ENCODE measurements at places on chromosomes 5 and 9.

DNA sequence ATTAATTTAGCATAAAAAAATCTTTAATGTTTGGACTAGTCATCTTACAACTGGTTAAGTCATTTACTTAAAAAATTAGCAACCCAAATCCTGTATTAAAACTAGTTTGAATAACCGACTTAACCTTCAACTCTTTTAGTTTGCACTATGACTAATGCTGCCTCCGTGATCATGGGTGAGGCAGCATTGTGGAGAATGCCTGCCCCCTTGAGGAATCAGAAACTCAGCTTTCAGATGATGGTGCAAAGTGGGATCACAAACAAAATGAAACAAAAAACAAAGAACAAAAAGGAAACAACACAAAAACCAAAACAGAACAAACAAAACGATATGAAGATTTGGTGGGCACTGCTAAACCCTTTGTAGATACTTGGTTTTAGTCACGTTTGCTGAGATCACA lies 127.0 kb upstream of the PALM2AKAP2 start:
- peak; percentile 8 for DNase-seq

- peak; percentile 16 for DNase-seq
These were observed 353.6 kb downstream of the SLIT3 start for GRCh38 chr5:168947212-168947868.

- no peak for DNase-seq
These were observed 7.4 kb downstream of the MTX3 start for GRCh38 chr5:79983618-79984017.

- no peak for DNase-seq
These were observed 49.5 kb downstream of the JAKMIP2 start for GRCh38 chr5:147733075-147733474.

GRCh38 chr9:34070606-34071324 lies 22.1 kb upstream of the UBAP2 start:
- no peak for DNase-seq

DNA sequence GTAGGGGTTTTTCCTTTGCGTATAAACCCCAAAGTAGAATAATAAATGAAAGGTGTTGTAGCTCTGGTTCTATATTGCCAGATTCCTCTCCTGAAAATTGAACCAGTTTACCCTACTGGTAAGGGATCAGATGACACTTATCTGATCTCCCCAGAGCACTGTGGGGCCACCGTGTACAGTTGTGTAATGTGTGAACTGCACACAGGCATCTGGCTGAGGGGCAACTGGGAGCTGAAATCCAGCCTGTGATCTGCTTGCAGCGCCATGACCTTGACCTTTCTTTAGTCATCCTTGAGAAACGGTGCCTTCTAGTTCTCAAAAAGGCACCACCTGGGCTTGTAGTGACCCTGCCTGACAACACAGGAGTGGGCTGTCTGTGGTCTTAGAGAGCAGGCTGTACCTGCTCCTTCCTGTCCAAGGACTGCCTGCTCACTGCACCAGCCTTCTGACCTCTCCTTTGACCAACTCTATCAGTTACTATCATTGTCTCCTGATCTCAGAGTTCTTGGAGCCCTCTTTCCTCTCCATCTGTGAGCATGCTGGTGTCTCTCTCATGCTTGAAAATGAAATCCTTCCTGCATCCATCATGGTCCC lies 40.2 kb downstream of the PDE6A start:
- no peak for DNase-seq

- DNase-seq = peak; percentile 22
These were observed 735 bp downstream of the PTGR1 start for GRCh38 chr9:111598733-111599091.

GRCh38 chr9:116952436-116952810 lies 265.3 kb downstream of the TRIM32 start:
- no peak for DNase-seq

DNA sequence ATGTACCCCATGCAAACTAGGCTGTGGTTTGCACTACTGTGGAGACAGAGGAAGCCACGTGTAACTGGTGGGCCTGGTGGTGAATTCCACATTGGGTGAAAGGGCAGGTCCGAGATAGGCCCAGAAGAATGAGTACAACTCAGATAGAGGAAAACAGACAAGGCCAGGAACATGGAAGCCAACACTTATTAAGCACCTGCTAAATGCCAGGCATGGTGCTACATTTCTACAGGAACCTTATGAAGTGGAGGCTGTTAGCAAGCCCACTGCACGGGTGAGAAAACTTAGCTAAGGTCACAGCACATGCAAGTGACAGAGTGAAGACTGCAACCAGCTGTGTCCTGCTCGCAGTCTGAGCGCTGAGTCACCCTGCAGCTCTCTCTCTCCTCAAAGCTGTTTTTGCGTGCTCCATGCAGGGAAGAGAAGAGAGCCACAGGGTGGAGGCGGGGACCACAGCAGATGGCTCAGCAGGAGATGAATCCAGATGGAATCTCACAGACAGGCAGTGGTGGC lies 65.5 kb upstream of the SPTLC1 start:
- no peak for DNase-seq

GRCh38 chr5:11387382-11387781 lies 516.9 kb downstream of the CTNND2 start:
- DNase-seq = no peak

- DNase-seq = no peak
These were observed 199.4 kb downstream of the MEF2C start for GRCh38 chr5:88683506-88684135.

DNA sequence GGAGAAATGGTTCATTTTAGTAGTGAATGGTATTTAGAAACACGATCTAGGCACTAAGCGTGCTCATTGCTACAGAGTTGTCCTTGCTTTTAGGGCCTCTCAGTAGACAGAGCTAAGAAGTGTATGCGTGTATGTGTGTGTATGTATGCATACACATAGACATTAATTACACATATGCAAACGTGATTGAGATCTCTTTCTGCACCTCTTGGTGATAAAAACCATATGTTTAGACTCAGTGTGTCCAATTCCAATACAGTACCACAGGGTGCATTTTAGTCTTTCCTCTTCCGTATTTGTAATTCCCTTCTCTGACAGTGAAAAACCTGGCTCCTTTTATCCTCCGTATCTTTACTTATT lies 13.1 kb downstream of the TRIO start:
- no peak for DNase-seq

DNA sequence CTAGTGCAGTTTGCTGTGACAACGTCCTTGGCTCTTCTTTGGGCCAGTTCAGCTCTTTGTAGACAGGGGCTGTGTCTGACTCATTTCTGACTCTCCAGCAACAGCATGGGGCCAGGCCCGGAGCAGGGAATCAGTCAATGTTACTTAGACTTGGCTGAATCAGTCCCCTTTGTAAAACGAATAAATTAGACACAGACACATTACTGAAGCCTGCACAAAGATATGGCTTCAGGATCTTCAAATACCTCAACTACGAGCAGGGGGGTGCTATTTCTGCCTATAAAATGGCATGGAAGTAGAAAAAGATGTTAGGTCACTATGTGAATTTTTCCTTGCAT lies 204.7 kb downstream of the TTLL11 start:
- DNase-seq = no peak

GRCh38 chr5:146799231-146799630 lies 79.3 kb downstream of the PPP2R2B start:
- no peak for DNase-seq

GRCh38 chr9:83220730-83221129 lies 157.8 kb upstream of the RASEF start:
- no peak for DNase-seq

GRCh38 chr9:35685506-35685905 lies 4.2 kb downstream of the TPM2 start:
- DNase-seq = no peak

DNA sequence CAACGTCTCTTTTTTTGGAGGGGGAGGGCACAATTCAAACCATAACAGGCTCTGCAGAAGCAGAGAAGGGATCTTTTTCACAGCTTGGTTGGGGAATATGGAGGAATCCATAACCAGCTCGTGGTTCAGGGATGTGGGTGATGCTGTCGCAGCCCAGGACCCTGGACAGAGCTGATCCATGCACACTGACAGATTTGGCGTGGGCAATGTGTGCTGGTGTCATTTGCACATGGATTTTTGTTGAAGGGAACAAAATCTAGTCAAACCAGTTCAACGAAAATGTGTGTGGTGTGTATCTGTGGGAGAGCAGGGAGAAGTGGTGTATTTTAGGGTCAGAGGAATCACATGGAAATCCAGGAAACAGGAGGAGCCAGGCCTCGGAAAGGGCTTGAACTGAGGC lies 4.2 kb downstream of the DOCK2 start:
- DNase-seq = no peak

DNA sequence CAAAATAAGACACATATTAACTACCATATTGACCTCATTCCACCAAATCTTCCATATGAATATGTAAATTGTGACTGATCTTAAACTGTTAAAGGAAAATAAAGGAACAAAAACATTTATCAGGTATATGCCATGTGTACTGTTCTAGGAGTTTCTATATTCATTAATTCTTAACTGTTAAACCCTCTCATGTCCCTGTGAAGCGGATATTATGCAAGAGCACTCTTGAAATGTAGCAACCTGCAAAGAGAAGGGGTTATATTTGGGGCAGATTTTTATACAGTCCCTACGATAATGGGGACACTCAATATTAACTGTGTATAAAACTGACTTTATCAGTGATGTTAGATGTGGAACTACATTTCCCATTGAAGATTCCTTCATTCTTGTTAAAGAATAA lies 184.9 kb upstream of the OR13F1 start:
- DNase-seq = no peak

DNA sequence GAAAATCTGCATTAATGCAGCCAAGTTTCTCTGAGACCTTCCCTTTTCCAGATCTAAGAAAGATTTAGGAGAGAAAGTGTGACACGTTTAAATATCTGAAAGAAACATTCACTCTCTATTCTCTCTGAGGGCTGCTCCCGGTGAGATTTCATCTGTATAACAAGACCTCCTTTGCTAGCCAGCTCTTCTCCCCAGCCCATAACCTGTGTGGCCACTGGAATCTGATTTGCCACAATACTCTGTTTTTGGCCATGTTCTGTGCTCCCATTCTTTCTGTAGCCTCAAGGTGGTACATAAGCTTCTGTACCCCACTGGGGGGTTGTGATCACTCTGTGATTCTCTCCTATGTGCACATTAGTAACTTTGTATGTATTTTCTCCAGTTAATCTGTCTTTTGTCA lies 291.0 kb upstream of the SEMA6A start:
- no peak for DNase-seq

DNA sequence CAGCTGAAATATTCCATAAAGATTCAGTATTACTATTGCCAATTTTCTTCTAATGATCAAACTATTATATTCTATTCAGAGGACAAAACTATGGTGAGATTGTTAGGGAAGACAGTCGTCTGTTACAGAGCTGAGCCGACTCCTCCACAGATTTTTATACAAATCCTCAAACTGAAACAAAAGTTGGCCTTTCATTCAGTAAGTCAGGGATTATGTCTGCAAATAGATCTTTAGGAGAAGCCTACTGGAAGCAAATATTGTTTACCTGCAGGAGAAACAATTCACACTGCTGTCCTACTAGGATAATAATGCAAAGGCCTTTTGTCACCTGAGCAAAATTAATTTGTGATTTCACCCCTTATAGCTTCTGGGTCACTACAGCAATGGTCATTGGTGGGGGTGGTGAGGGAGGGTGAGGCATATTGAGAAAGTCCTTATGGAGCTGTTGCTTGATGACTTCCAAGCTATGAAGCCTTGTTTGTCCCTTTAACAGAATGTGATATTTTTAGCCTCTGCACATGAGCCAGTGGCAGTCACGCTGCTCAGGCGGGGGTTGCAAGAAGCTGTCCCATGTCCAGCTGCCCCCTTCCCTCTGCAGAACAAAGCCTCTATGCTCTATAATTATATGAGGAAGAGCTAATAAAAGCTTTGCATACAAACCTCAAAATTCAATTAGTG lies 200.5 kb upstream of the KLF9 start:
- DNase-seq = no peak

DNA sequence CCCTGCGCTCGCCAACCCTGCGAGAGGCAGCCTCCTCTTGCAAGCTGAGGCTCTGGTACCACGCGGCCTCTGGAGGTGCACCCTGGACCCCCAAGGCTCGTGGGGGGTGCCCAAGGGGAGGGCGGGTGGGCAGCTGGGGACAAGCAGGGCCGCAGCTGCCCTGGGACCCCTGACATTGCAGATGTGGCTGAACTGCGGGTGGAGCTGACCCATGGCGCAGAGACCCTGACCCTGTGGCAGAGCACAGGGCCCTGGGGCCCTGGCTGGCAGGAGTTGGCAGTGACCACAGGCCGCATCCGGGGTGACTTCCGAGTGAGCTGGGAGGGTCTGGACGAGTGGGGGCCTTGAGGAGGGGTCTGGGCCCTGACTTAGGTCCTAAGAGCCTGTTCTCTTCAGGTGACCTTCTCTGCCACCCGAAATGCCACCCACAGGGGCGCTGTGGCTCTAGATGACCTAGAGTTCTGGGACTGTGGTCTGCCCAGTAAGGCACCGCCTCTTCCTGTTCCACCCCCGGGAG lies 1.5 kb downstream of the MAMDC4 start:
- DNase-seq = no peak

DNA sequence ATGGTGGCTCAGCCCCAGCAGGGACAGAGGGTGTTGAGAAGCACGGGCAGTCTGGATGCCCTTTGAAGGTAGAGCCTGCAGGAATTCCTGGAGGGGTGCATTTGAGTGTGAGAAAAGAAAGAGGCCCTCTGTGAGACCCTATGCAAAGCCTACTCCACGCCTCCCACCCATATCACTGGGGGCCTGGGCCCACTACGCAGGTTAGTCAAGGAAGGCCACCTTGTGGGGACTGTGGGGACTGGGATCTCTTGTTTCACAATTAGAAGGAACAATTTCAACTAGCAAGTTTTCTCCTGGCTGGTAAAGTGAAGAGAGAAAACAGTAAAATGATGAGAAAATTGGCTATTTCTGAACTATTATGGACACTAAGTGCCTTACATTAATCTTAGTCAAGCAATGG lies 486.2 kb upstream of the DAP start:
- DNase-seq = no peak

- DNase-seq = no peak
These were observed 4.1 kb upstream of the SCAI start for GRCh38 chr9:125147401-125147951.

- DNase-seq = no peak
These were observed 58.0 kb downstream of the FXN start for GRCh38 chr9:69093471-69094103.
